Esophagus squamous epithelium (tissue), 5 donors: ENCODE measurements at places on chromosomes 4 and X. TPM values are rescaled to one million over a fixed set of nuclear protein-coding genes. Genes with fewer than 3 reads are reported as not detected.

GAB3 gene
- total RNA-seq: 1.1 TPM

UGT2B17 gene
- not detected for total RNA-seq

PRKG2 gene
- total RNA-seq: 0.91 TPM

DKK2 gene
- total RNA-seq: not detected

PARM1 gene
- 10.3 TPM for total RNA-seq

GYPE gene
- total RNA-seq: not detected

CLIC2 gene
- total RNA-seq: 3.0 TPM

DDIT4L gene
- 0.38 TPM for total RNA-seq

CNGA1 gene
- 3.1 TPM for total RNA-seq

PAGE2 gene
- total RNA-seq: not detected

NUDT11 gene
- total RNA-seq: 0.53 TPM

TRIM61 gene
- total RNA-seq: not detected

CCDC120 gene
- 15.8 TPM for total RNA-seq

SPANXN3 gene
- total RNA-seq: not detected

PLS3 gene
- total RNA-seq: 142 TPM

TRMT10A gene
- 12.2 TPM for total RNA-seq

SMIM31 gene
- not detected for total RNA-seq
